Lung (tissue), 17 donors: ENCODE measurements at places on chromosomes 12 and 14. TPM values are rescaled to one million over a fixed set of nuclear protein-coding genes. Genes with fewer than 3 reads are reported as not detected.

Gene ZNF705A
- total RNA-seq = 0.28 TPM

Gene CPM
- 241 TPM for total RNA-seq

DNA sequence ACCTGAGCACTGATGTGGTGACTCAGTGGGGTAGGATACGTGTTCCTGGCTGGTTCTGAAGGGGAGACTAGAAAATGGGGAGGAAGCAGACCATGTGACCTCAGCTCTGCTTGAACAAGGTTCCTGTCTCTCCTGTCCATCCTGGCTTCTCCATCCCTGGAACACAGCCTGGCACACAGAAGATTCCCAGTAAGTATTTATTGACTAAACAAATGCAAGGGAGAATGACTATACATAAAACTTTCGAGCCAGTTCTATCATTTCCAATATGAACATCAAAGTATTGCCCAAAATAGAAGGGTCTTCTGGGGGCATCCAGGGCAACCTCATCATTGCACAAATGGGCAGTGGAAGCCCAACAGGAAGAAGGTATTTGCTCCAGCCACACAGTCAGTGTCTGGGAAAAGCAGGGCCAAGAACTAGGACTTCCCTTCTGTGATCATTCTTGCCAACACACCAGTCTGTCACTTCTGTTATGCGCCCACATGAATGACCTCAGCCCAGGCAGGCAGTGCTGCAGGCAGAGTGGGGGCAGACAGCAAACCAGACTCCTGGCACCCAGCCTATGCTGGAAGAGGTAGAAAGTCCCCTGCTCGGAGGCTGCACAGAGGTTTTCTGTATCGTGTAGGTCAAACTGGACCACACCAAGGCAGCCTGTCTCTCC is 5.6 kb upstream of the SERPINA9 start:
- H3K4me1 ChIP-seq = no peaks in the 10 kb centered on the region
- no peaks in the 10 kb centered on the region for H3K36me3 ChIP-seq
- H3K27me3 ChIP-seq = no peaks in the 10 kb centered on the region

GRCh38 chr12:93018610-93019009 is 89.5 kb upstream of the EEA1 start:
- no peaks in the 10 kb centered on the region for H3K36me3 ChIP-seq
- H3K4me1 ChIP-seq = peaks cover 2% of the 10 kb centered on the region
- no peak for DNase-seq
- no peak overlapping the region for H3K4me3 ChIP-seq
- H3K27ac ChIP-seq = no peak overlapping the region

- H3K4me1 ChIP-seq = no peaks in the 10 kb centered on the region
- H3K27me3 ChIP-seq = no peaks in the 10 kb centered on the region
- DNase-seq = no peak
- no peak overlapping the region for H3K27ac ChIP-seq
- no peak overlapping the region for H3K4me3 ChIP-seq
- no peaks in the 10 kb centered on the region for H3K36me3 ChIP-seq
These were observed 13.2 kb downstream of the RTN1 start for GRCh38 chr14:59857328-59857727.

Gene CLBA1
- 15.0 TPM for total RNA-seq

Gene TAS2R46
- total RNA-seq = 11.2 TPM

Gene JAG2
- 32.1 TPM for total RNA-seq

DNA sequence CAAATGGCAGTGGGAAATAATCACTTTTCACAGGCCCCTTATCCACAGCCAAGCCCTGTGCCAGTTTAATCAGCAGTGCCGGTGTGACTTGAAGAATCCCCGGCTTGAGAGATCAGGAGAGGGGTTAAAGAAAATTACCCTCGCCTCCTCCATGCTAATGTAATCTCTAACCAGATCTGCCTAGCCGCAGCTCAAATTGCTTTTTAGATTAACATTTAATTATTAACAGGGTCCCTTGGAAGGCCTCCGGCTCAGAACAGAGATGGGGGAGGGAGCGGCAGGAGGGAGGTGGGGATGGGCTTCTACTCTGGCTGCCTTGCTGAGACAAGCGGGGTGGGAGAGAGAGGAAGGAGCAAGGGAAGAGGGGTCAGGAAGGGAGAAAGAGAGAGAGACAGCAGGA is 24.0 kb downstream of the FAM222A start:
- no peak overlapping the region for H3K4me3 ChIP-seq
- no peaks in the 10 kb centered on the region for H3K27me3 ChIP-seq
- H3K4me1 ChIP-seq = no peaks in the 10 kb centered on the region
- no peaks in the 10 kb centered on the region for H3K36me3 ChIP-seq

- H3K27me3 ChIP-seq = no peaks in the 10 kb centered on the region
- DNase-seq = peak; percentile 26
- H3K27ac ChIP-seq = no peak overlapping the region
- H3K36me3 ChIP-seq = no peaks in the 10 kb centered on the region
These were observed 50.9 kb upstream of the VASH1 start for GRCh38 chr14:76710056-76711010.

GRCh38 chr14:32185097-32185496 is 16.7 kb upstream of the RNU6-7 start:
- H3K36me3 ChIP-seq = no peaks in the 10 kb centered on the region
- DNase-seq = no peak
- H3K27me3 ChIP-seq = no peaks in the 10 kb centered on the region
- no peaks in the 10 kb centered on the region for H3K4me1 ChIP-seq

DNA sequence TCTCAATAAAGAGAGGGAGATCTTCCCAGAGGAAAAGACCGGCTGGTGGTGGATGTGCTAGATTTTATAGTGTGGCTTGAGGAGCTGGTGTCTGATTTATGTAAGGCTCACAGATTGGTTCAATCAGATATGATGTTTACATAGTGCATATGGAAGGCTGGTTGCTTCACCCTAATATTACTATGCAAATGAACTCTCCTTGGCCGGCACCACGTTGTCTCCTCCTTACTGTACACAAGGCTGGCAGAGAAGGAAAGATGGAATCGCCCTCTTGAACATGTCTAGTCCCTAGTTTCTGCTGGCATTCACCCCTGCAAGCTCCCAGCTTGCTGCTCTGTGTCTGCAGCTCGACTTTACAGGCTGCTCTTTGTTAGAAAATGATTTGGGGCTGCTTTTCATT is 8.9 kb downstream of the FAM186A start:
- H3K27ac ChIP-seq = no peak overlapping the region
- H3K36me3 ChIP-seq = no peaks in the 10 kb centered on the region
- H3K4me3 ChIP-seq = no peak overlapping the region
- DNase-seq = peak; percentile 61
- H3K27me3 ChIP-seq = no peaks in the 10 kb centered on the region
- H3K4me1 ChIP-seq = peaks cover 7% of the 10 kb centered on the region

DNA sequence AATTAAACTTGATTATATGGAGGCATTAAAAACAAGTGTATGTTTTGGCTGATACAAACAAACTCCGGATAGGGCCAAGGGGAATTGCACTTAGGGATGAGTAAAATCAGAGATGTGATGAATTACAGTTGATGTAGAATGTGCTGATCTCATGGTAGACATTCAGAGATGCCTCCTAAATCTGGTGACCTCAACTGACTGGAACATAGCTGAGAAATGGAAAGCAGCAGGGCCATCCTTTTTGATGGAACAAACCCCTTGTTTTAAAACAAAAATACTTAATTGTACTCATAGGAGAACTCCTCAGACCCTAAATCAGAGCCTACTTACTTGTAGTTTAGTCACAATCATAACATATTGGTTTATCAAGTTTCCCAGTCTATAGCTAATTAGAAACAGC is 122.8 kb downstream of the C12orf75 start:
- H3K4me1 ChIP-seq = no peaks in the 10 kb centered on the region
- H3K27ac ChIP-seq = no peak overlapping the region
- no peak overlapping the region for H3K4me3 ChIP-seq
- H3K36me3 ChIP-seq = no peaks in the 10 kb centered on the region

DNA sequence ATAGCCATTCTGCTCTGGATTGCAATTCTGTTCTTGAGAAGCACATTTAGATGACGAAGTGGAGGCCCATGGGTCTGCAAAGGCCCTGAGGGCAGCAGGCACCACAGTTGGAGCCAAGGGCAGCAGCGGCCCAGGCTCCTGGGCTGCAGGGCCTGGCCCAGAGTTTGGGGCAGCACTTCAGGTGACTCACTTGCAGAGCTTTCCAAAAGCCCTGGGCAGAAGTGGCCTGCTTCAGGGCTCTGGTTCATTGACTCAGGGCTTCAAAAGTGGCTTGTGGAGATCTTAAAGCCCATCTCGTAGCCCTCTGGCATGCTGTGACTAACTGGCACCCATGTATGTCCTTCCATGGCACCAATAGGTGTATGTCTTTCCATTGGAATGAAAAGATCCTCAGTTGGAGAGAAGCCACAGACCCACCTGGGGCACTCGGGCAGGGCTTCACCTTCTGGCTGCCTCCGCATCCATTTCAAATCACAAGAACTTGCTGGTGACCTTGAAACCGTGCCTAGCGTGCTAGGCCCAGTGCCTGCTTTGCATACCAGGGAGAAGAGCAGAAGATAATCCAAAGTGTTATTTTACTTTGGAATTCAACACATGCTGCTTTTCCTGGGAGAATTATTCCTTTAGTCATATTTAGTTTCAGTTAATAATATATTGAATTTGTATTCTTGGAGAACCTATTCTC is 106.7 kb downstream of the PRMT8 start:
- no peaks in the 10 kb centered on the region for H3K27me3 ChIP-seq
- no peak overlapping the region for H3K27ac ChIP-seq
- H3K4me3 ChIP-seq = no peak overlapping the region
- H3K4me1 ChIP-seq = no peaks in the 10 kb centered on the region
- DNase-seq = no peak
- no peaks in the 10 kb centered on the region for H3K36me3 ChIP-seq

GRCh38 chr12:109764123-109764522 is 50.5 kb downstream of the FAM222A start:
- no peak overlapping the region for H3K4me3 ChIP-seq
- H3K27me3 ChIP-seq = no peaks in the 10 kb centered on the region
- H3K36me3 ChIP-seq = peaks cover 3% of the 10 kb centered on the region
- H3K4me1 ChIP-seq = peaks cover 14% of the 10 kb centered on the region

DNA sequence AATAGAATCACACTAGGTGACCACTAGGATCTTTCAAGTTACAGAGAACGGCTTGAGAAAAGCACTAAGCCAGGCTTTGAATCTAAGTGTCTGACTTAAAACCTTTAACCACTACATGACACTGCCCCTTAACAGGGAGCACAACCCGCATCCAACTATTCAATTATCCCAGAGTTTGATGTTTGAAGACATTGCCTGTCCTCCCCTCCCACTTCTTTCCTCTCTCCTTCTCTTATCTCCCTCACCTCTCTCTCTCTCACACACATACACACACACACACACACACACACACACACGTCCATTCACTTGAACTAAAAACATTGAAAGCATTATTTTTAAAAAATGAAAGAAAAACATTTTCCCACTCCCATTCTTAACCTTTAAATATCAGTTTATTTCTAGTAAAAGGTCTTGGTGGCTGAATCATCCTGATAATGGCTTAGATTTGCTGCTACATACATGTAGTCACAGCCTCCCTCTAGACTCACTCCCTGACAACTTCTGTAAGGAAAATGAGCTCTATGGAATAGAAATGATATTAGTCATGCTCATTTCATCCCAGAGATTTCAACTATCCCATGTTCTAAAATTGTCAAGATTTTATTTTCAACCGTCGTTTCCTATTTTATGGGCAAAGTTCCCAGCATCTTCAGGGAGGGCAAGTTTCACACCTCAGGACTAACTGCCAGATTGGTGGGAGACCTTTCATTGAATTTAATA is 53.5 kb upstream of the RAP1B start:
- H3K27ac ChIP-seq = no peak overlapping the region
- no peak for DNase-seq
- no peaks in the 10 kb centered on the region for H3K36me3 ChIP-seq
- no peak overlapping the region for H3K4me3 ChIP-seq

DNA sequence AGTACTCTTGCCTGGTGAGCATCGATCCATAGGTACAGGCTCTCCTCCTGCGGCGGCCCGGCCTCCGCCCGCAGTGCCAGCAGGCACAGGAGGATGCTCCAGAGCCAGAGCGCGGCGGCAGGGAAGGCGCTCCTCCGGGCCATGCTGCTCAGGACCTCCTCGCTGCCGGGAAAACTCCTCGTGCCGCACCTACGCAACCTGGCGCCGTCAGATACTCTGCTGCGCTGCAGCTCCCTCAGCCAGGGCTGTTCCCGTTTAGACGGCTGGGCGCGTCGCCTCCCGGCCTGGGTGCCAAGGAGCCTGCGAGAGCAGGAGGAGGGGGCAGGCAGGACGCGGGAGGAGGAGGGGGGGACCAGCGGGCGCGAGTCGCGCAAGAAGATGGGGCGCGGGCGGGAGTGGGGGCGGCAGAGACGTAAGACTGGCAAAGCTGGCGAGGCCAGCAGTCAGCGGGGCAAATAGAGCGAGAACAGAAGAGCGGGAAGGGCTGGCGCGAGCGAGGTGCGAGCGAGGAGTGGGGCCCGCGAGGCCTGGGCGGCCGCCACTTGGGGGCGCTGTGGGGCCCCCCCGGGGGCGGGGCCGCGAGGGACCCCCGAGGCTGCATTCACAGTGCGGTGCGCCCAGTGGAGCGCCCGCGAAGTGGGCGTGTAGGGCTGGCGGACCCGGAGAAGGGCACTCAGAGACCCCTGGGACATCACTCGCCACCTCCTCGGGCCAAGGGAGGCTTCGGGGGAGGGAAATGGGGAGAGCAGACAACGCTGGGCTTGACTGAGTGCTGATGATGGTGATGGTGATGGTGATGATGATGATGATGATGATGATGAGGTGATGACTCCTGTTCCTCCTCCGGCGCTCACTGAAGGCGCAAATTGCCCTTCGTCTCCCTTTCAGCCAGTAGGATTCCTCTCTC is at the start of gene WIF1:
Gene WIF1 (minus strand): TSS at position 257 of the 907 bp plus-strand sequence. CDS start 114 bp downstream, at position 143.
- peak; percentile 72 for DNase-seq
- peaks cover 8% of the 10 kb centered on the region for H3K4me1 ChIP-seq
- H3K36me3 ChIP-seq = no peaks in the 10 kb centered on the region
- no peak within 1 kb of the TSS for H3K27ac ChIP-seq

DNA sequence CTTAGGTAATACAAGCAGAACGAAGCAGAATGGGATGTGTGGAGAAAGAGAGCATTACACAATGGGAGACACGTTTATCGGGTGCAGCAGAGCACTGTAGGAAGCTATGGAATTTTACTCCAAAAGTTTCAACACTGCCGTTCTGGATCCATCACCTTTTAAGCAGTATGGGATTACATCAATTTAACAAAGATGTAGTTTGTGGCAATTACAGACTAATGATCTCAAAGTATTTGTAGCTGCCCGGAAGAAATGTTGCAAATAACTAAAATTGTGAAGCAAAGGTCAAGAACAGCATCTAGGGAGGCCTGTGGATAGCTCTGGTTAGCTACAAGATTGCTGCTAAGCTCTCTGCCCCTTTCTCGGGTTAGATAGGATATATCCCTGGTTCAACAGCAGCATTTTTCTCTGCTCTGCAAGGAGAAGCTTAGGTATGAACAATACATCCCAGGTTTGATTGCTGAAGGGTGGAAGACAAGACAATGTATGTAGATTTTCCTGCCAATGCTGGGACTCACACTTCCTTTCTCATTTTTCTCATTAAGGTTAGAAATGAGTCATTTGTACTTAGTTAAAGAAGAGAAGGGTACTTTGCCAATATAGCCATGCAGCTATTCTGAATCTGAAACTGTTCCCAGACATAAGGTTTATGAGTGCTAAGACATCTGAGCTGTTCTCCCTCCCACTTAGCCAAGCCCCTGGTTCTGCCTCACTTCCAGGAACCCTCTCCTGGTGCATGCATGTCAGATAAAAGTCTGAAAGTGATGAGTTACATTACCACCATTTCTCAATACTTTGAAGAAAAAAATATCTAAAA is 75.0 kb upstream of the HIF1A start:
- no peak for DNase-seq
- no peak overlapping the region for H3K4me3 ChIP-seq
- H3K4me1 ChIP-seq = peaks cover 4% of the 10 kb centered on the region
- H3K27ac ChIP-seq = no peak overlapping the region

Gene DHRS2
- 0.67 TPM for total RNA-seq
